ENCODE measurements at places on chromosomes 5 and 9.

DNA sequence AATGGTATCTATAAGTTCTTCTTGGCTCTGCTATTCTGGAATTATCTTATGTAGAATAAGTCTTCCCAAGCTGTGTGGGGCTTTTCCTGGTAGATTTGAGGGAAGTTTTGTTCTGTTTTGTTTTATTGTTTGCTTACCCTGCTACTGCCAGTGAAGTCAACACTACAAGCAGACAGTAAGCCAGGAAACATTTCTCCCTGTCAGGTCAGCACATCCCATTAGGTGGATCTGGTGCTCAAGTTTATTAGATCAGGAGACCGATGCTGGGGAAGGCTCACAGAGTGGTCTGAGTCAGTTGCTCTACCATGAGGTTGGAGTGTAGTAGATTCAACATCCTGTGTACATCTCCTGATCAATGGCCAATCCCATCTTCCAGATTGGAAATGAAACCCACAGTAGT is 79.1 kb downstream of the ADRB2 start:
- DNase-seq, result no peak

DNA sequence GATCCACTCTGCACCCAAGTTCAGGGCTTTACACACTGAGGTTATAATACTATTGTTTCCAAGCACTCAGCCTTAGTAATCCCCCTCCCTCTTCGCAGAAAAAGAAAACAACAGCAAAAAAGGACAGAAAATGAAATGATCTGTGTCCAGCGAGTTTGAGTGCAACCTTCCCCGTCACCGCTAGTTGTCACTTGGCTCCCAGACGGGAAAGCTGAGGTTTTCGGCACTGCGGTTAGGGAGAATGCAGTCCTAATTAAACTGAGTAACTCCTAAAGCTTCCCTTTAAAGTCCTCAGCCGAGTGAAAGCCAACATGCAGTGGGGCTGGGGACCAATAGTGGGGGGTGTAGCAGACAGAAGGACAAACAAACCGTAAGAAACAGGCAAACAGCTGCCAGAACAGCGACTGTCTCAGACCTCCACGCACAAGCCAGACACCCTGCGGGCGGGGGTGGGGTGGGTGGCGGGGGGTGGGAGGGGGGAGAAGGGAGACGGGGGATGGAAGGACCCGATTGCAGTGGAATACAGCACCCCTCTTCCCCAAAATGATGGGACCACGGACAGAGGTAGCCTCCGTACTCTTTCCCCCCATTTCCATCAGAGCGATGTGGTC is 680 bp downstream of the GLRA1 start:
- DNase-seq, result no peak

- no peak for DNase-seq
These were observed 40.7 kb downstream of the AHRR start for GRCh38 chr5:362189-362588.

- DNase-seq, result no peak
These were observed 208.6 kb downstream of the DRD1 start for GRCh38 chr5:175235251-175235960.

DNA sequence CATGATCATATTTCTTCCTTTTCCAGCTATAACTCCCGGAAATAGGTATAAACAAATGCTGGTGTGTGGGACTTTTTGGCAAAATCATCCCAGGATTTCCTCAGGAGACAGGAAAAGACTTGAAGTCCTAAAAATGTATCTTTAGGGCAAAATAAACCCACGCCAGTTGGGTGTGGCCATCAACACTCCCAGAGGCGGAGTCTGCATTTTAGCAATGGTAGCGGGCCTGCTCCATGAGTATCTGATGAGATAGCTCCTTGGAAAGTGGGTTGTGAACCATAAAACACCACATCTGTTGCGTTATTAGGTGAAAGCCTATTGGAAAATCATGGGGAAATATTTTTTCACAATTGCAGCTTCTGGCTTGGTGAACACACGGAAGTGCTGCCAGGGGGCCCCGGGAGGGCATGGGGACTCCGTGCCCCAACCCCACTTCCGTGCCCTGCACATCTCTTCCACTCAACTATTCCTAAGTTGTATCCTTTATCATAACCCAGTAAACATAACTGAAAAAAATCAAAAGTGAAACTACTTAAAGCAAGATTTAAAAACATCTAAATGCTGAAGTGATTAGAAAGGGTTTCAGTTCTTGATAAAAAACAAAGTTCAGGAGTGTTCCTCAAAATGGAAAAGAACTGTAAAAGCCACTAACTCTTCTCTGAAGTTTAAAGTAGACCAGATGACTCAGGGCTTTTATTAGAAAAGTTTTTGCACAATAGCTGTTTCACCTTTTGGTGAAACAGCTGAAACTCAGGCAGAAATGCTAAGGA is 111.2 kb downstream of the LRRC70 start:
- DNase-seq, result peak; percentile 44

- peak; percentile 50 for DNase-seq
These were observed 49.6 kb downstream of the FAT2 start for GRCh38 chr5:151541571-151541970.

DNA sequence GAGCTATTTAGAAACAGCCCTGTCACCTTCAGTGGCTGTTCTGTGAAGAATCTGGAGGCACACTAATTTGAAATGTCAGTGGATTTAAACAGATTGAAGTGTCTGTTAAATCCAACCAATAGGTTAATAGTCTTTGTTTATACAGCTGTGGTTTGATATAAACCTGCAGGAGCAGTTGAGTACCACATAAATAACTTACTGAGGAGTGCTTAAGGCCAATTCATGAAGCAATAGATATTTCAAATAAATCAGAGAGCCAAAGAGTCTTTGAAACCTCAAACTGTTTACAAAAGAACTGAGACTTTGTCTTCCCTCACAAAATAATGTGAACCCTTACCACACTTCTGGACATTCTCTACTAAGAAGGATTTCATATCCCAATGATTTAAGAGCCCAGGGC is 111.9 kb downstream of the FEM1C start:
- DNase-seq, result no peak

- no peak for DNase-seq
These were observed 348.4 kb upstream of the FTMT start for GRCh38 chr5:121503111-121503840.

GRCh38 chr9:27528886-27529315 is 713 bp downstream of the MOB3B start:
- DNase-seq, result peak; percentile 94

DNA sequence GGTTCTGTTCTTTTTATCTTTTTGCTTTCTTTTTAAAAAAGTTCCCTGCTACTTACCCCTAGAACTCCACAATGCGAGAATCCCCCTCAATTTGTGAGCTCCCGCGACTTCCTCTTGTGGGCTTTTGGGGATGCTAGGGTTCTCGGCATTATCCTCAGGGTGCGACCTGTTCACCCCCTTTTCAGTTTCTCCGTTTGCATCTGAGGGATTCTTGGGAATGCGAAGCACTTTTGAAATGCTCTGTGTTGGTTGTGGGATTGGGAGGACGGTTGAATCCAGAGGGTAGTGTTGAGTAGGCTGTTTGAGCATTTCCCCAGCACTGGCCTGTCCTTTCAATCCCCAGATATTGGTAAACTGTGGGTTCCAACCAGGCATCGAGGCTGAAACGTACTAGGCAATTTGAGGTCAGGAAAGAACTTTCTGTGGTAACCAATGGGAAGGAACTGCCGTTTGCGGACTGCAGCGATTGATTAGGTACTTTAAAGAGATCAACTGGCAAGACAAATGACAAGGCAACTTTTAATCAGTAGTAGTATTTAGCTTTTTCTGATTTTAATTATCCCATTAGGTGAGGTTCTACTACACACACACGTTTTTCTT is 415 bp downstream of the XRCC4 start:
- peak; percentile 46 for DNase-seq

DNA sequence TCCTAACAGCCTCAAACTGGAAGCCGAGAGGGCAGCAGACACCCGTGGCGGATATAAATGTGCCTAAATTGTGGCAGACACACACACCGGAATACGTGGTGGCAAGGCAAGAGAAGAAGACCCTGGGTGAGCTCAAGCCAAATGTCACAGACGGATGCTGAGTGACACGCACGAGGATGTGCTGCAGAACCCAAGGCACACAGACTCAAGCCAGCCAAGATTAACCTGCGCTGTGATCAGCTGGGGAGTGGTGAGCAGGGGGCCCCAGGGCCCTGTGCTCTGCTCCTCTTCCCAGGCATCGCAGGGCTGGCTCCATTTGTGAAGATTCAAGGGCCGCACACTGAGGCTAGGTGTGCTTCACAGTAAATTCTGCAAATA is 16.4 kb downstream of the SEMA4D start:
- no peak for DNase-seq

DNA sequence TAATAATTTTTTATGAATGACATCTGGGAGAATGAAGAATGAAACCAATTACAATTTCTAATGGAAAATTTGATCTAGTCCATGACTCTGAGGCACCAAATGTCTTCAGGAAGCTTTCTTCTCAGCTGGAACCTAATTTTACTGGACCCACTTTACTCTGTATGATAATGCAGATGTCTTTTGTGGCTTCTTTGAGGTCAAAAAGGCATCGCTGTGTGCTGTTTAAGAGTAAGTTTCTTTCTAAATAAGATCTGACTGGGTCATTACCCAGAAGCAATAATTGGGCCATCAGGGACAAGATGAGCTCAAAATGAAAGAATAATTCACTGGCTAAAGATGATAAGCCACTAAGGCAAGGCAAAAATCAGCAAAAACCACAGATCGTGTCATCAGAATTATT is 633.4 kb downstream of the PSAT1 start:
- no peak for DNase-seq

DNA sequence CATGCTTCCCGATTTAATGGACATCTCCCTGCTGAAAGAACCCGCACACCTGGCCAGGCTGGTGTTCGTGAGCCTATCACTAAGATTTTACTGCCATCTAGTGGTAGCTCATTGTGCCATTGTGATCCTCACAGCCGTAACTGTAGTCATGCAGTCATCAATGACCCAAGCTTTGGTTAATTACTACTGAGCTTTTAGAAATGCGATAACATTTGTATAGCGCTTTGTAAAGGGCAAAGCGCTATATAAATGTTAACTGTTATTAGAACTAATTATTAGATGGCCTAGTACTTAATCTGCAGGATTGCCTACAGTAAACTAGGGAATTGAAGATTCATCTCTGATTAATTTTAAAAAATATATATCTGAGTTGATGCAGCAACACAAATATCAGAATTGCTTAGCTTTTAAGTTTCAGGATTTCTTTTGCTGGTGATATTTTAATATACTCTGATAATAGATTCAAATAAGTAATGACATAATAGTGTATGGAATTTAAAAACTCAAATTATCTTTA is 90.2 kb downstream of the HACD4 start:
- DNase-seq, result peak; percentile 79

DNA sequence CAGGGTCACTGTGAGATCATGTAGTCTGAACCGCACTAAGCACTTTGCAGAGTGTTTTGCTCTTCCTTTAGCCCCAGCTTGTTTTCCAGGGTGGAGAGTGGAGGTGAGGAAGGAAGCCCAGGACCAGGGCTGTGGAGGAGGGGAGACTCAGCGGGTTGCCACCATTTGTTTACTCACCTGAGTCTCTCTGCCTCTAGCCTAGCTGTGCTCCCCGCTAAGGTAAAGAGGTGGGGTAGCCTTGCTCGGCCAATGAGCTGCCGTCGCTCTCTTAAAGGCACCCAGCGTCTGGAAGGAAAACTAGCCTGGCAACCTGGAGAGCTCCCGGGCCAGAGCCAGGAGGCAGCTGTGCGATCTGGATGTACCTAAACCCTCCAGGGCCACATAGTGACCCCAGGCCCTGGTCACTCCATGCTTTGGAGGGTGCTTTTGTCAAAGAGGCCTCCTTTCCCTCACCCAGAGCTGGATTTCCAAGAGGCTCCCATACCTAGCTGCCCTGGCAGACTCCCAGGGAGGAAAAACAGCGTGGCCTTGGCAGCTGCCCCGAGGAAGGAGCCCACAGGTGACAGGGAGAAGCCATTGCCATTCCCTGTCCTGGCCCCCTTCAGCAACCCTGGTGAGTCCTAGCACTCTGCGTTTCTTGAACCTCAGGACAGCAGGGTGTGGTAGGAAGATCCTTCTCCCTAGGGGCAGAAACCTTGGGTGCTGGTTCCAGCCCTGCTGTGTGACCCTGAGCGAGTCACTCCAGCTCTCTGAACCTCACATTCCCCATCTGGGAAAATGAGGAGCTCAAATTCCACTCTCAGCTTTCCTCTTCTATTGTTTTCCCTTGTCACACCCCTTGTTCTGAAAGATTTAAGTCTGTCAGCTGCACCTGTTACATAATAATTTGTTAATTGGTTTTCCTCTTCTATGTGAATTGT is 42.4 kb upstream of the LARP1 start:
- no peak for DNase-seq

GRCh38 chr5:157860898-157861890 is 2.2 kb upstream of the CLINT1 start:
- DNase-seq, result no peak

- DNase-seq, result no peak
These were observed 106.4 kb upstream of the CCNG1 start for GRCh38 chr5:163330723-163331668.

- DNase-seq, result no peak
These were observed 5.8 kb downstream of the USP20 start for GRCh38 chr9:129841071-129841470.

DNA sequence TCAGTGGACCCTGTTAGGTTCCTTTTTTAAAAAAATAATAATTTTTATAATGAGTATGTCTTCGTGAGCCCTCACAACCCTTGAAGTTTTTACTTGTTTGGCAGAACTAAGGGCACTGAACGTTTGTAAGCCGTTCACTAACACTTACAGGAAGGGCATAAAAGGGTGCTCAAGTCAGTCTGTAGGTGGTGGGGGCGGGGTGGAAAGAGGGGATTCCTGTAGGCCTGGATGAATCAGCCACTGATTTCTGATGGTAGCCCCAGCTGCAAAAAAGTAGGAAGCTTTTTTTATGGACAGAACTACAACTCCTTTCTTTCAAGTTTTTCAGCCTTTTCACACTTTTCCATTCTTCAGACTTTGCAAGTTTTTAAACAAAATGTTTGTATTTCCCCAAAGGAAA is 35.8 kb downstream of the PIK3R1 start:
- peak; percentile 75 for DNase-seq

GRCh38 chr9:35666045-35666444 is 1.1 kb upstream of the ARHGEF39 start:
- DNase-seq, result no peak

GRCh38 chr5:150561571-150562275 is 53.8 kb downstream of the NDST1 start:
- no peak for DNase-seq

- no peak for DNase-seq
These were observed 87.5 kb downstream of the PPARGC1B start for GRCh38 chr5:149817539-149818060.

DNA sequence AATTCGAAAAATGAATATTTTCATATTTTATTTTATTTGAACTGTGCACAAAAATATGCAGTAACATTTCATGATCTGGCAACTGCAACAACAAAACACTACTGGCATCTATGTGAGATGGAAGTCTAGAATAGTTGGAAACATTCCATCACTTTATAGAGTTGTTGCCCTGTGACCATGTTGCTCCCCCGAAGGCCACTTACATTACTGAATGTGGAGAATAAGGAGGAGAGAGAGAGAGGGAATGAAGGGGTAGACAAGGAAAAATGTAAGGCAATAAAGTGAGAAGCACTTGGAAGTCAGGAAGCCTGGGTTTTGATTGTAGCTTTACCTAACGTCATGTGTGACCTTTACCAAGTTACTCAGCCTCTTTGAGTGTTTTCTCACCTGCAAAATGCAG is 437.2 kb upstream of the EDIL3 start:
- no peak for DNase-seq

- no peak for DNase-seq
These were observed 229.3 kb downstream of the PIK3R1 start for GRCh38 chr5:68444833-68445232.
